ENCODE measurements at places on chromosomes 16 and 17.
A peak's percentile ranks its signal among the peaks of the same experiment; 100 is the strongest.

DNA sequence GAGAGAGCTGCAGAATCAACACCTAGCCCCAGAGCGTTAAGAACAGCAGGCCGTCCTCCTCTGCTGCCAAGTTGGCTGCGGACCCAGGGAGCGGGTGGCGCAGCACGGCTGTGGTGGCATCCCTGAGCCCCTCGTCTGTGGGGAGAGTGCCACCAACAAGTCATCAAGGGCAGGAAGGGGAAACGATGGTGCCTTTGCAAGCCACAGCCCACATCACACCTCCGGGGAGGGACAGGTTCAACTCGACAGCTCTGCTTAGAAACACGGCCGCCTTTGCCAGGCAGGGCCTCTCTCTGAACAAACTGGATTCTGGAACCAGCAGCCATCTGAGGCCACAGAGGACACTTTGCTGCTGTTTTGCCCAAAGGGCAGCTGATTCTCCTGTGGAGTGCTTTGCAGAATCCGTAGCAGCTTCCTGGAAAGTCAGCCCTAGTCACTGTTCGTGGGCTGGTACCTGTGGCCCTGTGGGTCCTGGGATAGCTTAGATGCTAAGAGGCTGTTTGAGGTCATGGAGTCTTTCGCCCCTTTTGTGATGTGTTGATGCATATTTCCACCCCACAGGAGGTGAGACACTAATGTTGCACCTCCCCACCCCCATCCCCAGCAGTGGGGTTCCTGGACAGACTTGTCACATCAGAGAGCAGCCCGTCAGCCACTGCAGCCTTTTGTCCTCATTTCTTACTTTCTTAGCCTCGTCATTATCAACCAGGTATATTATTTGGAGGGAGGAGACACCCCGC lies 270.6 kb downstream of the CPPED1 start:
- DNase-seq: no peak

- peak; percentile 51 for DNase-seq
These were observed 28.4 kb downstream of the DNAH2 start for GRCh38 chr17:7745748-7746470.

GRCh38 chr16:10992797-10993196 lies 48.4 kb downstream of the CLEC16A start:
- DNase-seq: peak; percentile 54

- no peak for DNase-seq
These were observed 7.5 kb downstream of the ADAT1 start for GRCh38 chr16:75615619-75616018.

- DNase-seq: no peak
These were observed 44.1 kb downstream of the CYB5D2 start for GRCh38 chr17:4187076-4187475.

DNA sequence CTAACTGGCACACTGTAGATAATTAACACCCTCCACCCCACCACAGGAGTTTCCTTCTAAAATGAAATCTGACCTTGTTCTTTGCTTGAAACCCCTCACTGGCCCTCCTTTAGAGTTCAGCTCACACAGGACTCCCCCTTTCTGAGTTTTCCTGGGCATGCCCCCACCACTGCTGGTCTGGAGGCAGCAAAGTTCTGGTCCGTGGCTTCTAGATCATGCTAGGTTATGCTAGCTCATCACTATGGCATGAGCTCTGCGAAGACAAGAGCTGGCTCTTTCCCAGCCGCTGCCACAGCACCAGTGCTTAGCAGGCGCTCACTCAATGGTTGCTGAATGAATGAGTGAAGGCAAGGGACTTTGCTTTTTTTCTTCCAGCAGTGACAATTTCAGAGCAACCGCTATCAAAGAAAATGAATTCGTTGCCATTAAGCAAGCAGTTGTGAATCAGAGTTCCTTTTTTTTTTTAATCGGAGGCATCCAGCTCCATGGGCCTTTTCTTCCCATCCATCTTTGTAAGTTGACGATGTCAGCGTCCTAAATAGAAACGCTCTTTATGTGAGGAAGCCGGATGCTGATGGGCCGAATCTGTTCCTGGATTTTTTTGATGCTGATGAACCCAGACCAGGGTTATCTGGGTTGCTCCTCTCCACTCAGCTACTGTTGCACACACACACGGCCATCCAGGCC lies 80.8 kb upstream of the NOL11 start:
- no peak for DNase-seq

- peak; percentile 44 for DNase-seq
These were observed 825 bp downstream of the METTL9 start for GRCh38 chr16:21600031-21600773.

- DNase-seq: no peak
These were observed 41.1 kb downstream of the MARVELD3 start for GRCh38 chr16:71666928-71667707.

DNA sequence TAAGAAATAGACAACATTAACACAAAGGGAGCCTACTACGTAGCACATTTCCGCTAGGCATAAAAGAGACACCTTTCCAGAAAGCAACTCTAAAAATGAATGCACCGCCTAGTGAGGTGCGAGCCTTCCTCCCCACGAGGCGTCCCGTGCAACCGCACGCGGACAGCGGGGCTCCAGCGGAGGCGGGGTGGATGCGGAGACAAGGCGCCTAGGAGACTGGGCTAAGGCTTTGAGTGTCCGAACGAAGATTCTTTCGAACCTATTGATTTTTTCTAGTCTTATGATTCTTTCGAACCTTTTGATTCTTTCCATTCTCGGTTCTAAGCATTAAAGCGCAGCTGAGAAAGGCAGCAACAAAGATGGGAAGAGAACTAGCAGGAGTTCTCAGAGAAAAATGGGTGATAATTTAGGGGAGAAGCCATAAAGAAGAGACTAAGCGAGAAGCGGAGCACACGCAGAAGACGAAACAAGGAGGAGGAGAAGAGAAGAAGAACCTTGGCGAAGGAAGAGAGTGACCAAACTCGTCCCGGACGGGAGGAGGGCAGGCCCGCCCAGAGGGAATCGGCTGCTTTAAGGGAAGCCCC lies 394 bp upstream of the CPD start:
- DNase-seq: peak; percentile 24

DNA sequence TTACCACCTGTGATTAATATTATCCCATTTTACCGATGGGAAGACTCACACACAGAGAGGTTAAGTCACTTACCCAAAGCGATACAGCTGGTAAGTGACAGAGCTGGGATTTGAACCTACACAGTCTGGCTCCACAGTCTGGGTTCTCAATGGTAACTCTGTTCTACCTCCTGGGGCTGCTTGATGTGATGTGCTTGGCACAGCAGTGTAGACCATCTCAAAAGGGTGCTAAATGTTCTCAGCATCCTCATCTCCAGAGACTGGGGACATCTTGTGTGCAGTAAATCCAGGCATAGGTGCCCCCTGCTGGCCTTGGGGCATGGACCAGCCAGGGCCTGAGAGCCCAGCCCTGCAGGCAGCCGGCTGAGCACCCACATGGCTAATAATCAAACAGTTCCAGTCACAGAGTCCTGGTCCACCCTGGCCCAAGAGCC lies 15.4 kb upstream of the KATNB1 start:
- peak; percentile 70 for DNase-seq

GRCh38 chr17:7833011-7833794 lies 814 bp upstream of the KDM6B start:
- no peak for DNase-seq

DNA sequence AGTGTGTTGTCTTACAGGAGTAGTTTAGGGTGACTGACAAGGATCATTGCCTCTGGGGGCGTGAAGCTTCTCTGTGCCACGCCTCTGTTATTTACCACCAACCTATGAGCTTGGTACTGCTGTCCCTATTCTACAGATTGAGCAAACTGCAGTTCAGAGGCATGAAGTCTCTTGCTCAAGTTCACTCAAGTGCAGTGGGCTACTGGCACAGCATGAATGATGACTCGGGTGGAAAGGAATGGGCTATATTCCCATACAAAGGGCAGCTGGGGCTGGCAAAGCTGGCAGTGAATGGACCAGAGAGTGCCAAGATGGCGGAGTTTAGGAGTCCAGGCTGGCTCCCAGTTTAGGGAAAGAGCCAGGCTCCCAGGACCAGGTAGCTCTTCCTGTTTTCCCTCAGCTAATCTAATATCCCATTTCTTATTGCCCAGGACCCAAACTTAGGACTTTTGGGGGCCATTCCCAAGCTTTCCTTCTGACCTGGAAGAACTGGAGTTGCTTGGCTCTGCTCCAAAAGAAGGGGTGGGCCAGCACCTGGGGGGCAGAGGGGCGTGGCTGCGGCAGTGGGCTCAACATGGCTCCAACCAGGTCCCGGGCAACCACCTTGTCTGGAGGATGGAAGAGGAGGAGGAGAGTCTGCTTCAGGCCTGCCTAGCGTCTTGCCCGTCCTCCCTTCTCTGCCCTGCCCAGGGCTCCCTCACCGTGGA lies 12.9 kb downstream of the PLK1 start:
- no peak for DNase-seq

DNA sequence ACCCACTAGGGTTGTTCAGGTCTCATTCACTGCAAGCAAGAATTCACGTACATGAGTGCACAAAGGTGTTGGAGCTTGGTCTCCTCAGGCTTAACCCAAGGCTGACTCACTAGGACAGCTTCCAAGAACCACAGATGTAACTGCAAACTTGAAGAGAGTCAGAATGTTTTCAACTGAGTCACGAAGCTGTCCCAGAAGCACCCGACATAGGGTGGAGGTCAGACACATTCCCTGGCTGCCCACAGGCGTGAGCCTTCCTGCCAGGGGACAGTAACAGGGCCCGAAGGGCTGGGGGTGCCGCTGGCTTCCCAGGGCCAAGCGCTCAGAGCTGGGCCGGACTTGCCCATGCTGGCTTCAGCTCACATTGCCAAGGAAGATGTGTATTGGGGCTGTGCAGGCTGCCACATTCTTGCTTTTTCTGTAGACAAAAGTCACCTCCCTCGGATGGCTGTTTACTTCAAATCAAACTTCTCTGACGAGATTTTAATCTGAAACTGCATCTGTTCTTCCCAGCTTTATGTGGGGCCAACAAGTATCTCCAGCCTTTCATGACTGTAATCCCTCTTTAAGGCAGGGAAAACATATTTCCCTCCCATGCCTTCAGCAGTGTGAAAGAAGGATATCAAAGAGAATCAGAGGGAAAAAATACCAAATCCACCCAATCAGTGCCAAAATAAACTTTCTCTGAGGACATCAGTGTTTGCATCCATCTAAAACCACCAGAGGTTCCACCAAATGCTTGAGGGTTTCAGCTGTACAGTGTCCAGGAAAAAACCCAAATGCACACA lies 14.3 kb downstream of the CMTM3 start:
- DNase-seq: no peak

- DNase-seq: no peak
These were observed 50.0 kb upstream of the RPL38 start for GRCh38 chr17:74153456-74153810.

DNA sequence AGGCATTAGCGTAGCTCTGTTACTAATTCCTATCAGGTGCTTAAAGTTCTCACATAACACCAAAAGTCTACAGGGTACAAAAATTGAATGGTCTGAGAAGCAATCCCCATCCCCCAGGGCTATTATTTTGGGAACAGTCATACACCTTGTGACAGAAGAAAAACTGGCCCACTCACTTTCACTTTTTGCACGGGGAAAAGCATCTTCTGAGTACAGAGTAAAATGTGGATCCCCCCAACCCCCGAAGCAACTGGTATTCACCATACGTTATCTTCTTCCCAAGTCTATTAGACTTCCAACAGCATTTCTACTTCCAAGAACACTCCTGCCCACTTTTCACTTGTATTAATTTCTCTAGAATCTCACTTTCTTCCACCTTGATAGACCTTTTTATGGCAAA lies 11.8 kb downstream of the GGA3 start:
- DNase-seq: no peak

GRCh38 chr16:66227766-66228530 lies 138.5 kb upstream of the CDH5 start:
- DNase-seq: no peak

DNA sequence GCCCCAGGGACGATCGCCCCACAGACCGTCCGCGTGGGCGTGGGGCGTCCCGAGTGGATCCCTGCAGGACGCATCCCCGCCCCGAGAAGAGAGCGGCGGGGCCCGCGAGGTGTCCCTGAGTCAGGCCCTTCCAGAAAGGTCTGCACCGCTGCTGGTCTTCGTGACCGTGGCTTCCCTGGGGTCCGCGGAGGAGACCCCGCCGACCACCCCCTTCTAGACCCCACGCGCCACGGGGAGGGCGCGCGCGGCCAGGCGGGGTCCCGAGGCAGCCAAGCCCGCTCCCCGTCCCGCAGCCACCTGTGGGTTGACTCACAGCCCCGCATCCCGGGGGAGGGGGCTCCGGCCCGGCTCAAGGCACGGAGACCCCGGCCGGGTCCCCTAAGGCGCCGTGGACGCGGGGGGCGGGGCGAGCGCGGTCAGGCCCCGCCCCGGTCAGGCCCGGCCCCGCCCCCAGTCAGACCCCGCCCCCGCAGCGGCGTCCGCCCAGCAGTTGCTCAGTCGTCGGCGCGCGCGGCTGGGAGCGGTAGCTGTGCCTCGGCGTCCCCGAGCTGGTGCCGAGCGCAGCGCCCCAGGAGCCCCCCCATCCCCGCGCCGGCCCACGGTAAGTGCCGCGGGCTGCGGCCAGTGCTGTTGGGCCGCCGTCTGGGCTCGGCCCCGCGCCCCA lies at the start of gene BAIAP3:
TSS of gene BAIAP3 (plus strand) at position 497 of the 664 bp plus-strand sequence. CDS start 4,905 bp downstream, outside the sequence.
- peak; percentile 20 for DNase-seq

DNA sequence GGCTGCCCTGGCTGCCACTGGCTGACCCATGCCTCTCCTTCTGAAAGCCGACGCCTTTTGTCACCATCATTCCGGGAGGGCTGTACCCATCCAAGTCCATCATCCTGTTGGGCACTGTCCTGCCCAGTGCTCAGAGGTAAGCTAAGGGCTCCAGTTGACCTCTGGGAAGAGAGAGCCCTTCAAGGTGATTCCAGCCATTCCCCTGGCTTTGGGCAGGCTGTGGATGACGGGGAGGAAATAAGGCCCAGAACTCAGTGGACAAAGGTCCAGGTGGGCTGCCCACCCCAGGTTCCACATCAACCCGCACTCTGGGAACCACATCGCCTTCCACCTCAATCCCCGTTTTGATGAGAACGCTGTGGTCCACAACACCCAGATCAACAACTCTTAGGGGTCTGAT lies 45.8 kb downstream of the NOS2 start:
- DNase-seq: no peak

- DNase-seq: no peak
These were observed 3.6 kb downstream of the CDT1 start for GRCh38 chr16:88807142-88807625.

GRCh38 chr16:88970050-88970449 lies 7.0 kb downstream of the CBFA2T3 start:
- DNase-seq: no peak

GRCh38 chr17:65102788-65103187 lies 34.4 kb upstream of the RGS9 start:
- no peak for DNase-seq

- DNase-seq: no peak
These were observed 5.7 kb upstream of the RPL38 start for GRCh38 chr17:74197801-74198200.

- DNase-seq: no peak
These were observed 218.3 kb downstream of the CDH13 start for GRCh38 chr16:82845116-82845515.

GRCh38 chr17:66819466-66819865 lies 15.5 kb upstream of the CACNG5 start:
- DNase-seq: no peak

DNA sequence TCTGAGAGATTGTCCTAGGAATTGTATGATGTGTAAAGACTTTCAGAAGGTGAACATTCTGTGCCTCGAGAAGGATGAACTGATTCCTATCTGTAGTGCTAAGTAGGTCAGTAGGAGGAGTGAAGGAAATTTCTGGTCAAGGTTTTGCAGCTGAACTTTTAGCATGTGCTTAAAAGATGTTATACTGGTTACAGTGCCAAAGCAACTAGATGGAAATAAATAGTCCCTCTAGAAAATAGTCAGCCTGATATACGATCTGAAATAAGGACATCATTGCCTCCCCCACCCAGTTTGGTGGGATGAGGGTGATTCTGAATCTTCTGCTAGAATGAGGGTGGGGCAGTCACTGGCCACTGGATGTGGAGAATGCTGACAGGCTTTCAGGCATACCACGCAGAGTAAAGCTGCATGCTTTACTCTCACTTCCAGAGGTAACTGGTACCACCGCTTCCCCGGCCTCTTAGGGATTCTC lies 57.2 kb upstream of the VPS4A start:
- no peak for DNase-seq

Measured in inflammatory macrophage (primary cell).